ENCODE measurements at places on chromosomes 1 and 21. TPM values are rescaled to one million over a fixed set of nuclear protein-coding genes. Genes with fewer than 3 reads are reported as not detected.
A peak's percentile ranks its signal among the peaks of the same experiment; 100 is the strongest.

The MIXL1 gene
- polyA plus RNA-seq, result not detected

The CLCA1 gene
- polyA plus RNA-seq, result not detected

The CYP4X1 gene
- not detected for polyA plus RNA-seq

The ABCB10 gene
- polyA plus RNA-seq, result 13.9 TPM

The NUDT4B gene
- polyA plus RNA-seq, result 1.7 TPM

The NRIP1 gene
- polyA plus RNA-seq, result 22.8 TPM

The OR2L8 gene
- polyA plus RNA-seq, result not detected

The GREM2 gene
- polyA plus RNA-seq, result 0.31 TPM

The AGPAT3 gene
- polyA plus RNA-seq, result 21.2 TPM

The LCE3C gene
- polyA plus RNA-seq, result not detected

DNA sequence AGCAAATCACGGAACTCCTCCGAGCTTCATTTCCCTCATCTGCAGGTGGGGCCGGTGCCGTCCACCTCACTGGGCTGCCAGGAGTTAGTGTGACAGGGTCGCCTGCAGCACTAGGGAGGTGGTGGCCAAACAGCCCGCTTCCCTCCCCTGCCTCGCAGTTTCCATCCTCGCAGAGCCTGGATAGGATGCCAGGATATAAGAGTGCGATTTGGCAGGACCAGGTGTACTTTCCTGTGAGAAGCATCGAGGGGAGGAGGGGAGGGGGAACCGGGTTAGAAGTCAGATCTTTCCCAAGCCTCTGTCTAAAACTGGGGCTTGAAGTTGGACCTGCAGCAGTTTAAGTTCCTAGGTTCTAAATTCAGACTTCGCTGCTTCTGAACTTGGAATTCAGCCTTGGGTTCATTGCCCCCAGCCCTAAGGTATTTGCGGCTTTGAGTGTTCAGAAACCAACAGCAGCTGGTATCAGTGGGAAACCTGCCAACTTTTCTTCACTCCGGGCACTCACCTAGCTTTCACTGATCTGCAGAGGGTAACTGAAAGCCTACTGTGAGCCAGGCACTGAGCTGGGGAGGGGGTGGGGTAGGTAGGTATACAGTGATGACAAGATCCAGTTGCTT, 1.7 kb upstream of the JUN start:
- DNase-seq, result peak; percentile 24

GRCh38 chr1:5388622-5389021, 603.6 kb downstream of the NPHP4 start:
- no peak for DNase-seq

GRCh38 chr21:40066221-40066620, 199.0 kb downstream of the PCP4 start:
- no peak for DNase-seq

GRCh38 chr1:2050461-2050792, 216 bp downstream of the PRKCZ start:
- no peak for DNase-seq

DNA sequence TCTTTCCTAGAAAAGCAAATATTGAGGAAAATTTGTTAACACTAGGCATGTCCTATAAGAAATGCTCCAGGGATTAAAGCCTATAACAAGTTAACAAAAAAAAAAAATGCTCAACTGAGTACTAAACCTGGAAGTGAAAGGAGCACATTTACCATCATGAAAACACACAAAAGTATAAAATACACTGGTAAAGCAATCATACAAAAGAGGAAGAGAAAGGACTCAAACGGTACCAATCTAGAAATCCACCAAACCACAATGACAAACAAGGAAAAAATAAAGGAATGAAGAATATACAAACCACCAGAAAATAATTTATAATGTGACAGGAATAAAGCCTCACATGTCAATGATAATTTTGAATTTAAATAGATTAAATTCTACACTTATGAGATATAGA, 21.2 kb downstream of the CD1E start:
- DNase-seq, result no peak

- no peak for DNase-seq
Measured at GRCh38 chr1:205929496-205930194, 13.6 kb downstream of the SLC26A9 start.

- no peak for DNase-seq
Measured at GRCh38 chr1:156893048-156893953, at the start of gene PEAR1. TSS of gene PEAR1 (plus strand) at chr1:156893718. CDS start at chr1:156903927, 10,209 bp downstream.

GRCh38 chr1:217343907-217344306, 287.0 kb downstream of the GPATCH2 start:
- no peak for DNase-seq

GRCh38 chr1:200980452-200980772, 43.1 kb downstream of the KIF21B start:
- no peak for DNase-seq

DNA sequence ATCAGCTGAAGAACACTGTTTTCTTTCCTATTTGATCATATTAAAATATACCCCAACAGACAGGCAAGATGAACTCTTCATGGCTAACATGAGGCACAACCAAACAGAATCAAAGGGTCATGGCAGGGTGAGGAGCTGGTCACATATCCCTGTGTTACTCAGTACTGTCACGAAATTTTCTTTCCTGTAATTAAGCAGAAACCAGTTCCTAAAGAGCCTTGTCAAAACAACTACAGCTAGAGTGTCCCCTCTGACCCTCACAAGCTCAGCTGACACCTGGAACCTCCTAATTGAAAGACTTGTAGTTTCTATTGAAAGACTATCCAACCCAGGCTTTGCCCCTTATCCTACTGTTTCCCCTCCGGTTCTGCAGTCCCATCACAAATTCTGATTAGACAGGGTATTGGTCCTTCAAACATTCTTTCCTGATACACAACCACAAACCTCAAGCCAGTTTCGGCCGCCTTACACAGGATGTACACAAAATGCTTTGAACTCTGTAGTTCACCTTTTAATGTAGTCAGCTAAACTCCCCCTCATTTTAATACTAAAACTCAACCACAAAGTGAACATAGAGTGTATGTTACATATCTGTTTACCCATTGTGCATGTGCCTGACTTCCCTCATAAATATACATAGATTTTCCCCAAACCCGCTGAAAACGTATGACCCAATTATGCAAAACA, 651.9 kb downstream of the MRPL39 start:
- DNase-seq, result no peak

GRCh38 chr1:94126651-94127050, 5.7 kb upstream of the ABCA4 start:
- no peak for DNase-seq

GRCh38 chr1:149942207-149942606, 5.5 kb upstream of the MTMR11 start:
- peak; percentile 49 for DNase-seq

GRCh38 chr1:56359056-56359455, 220.3 kb downstream of the PLPP3 start:
- no peak for DNase-seq

- DNase-seq, result no peak
Measured at GRCh38 chr1:156675210-156676113, 1.7 kb downstream of the NES start.

GRCh38 chr1:28518745-28519341, 13.0 kb downstream of the RCC1 start:
- no peak for DNase-seq

DNA sequence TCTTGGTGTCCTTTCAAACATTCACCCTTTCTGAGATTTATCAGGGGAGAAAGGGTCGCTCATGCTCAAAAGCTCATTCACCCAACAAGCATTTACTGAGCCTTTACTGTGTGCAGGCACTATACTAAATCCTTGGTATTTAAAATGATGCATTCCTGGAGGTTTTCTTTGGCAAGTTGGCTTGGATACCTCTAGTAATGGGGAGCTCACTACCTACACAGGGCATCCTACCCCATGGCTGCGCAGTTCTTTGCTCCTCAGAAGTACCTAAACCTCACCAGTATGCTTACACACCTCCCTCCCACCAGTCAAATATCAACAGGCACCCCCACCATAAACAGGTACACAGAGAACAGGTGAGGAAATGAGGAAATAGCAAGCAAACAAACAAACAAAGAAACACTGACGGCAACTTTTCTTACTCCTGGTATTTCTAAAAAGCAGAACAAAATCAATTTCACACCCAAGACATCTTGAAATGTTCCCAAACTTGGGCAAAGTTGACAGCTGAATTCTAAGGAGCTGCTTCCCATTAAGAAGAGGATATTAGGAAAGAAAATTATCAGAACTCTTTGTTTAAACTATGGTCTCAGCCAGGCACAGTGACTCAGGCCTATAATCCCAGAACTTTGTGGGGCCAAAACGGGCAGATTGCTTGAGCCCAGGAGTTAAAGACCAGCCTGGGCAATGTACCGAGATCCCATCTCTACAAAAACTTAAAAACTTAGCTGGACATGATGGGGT, 104.8 kb downstream of the PSMG1 start:
- no peak for DNase-seq

DNA sequence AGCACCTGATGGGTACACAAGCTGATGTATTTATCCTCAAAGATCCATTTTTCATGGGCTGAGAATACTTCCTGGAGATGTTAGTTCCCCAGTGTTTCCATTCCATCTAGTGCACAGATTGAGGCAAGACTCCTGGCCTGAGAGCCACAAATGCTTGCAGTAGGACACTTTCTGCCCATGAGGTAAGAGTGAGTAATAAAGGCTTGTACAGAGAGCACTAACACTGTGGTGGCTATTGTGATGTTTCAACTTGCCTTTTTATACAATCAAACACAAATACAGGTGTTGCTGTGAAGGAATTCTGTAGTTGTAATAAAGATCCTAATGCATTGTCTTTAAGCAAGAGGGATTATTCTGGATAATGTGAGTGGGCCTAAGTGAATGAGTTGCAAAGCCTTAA, 186.1 kb upstream of the ADAMTS5 start:
- no peak for DNase-seq

DNA sequence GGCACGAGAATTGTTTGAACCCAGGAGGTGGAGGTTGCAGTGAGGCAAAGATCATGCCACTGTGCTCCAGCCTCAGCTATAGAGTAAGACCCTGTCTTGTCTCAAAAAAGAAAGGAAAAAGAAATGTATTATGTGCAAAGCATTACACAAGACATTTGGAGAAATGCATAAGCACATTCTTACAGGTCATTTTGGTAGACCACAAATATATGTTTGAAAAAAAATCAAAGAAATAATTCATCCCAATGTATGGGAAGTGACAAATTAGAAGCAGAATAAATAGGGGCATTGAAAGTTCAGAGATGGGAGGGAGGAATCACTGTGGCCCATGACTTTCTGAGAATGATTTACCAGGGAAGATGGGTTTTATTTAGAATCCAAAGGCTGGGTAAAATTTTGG, 283.5 kb upstream of the ADAMTS5 start:
- no peak for DNase-seq

DNA sequence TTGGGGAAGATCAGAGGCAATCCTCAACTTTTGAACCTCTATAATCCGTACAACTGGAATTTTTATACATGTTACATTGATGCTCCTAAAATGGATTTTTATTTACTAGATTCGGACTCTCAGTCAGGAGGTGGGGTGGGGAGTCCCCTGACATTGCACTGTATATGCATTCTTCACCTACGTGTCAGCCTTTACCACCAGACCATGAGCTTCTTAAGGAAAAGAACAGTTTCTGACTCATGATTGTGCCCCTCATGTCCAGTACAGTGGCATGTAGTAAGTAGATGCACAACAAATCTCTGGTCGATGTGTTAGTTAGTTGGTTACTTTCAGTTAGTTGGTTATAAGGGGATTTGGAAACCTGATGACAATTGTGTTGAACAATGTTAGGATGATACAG, 15.4 kb downstream of the LPAR3 start:
- DNase-seq, result no peak

DNA sequence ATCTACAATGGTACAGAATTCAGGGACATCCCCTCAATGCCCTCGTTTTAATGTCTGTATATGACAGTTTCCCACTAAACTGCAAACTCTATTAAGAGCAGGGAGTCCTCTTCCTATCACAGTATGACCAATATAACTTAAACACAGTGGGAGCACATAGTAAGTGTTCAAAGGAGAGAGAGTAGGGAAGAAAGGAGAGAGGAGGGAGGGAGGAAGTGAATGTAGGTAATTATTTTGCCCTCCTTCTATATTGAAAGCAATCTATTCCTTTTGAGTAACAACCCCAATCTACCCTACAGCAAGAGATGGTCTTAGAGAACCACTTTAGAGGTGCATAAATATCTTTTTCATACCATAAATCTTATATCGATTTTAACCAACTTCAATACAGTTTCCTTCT, 121.4 kb downstream of the MRPL39 start:
- no peak for DNase-seq

- DNase-seq, result peak; percentile 12
Measured at GRCh38 chr1:63575340-63575826, 17.8 kb upstream of the PGM1 start.

DNA sequence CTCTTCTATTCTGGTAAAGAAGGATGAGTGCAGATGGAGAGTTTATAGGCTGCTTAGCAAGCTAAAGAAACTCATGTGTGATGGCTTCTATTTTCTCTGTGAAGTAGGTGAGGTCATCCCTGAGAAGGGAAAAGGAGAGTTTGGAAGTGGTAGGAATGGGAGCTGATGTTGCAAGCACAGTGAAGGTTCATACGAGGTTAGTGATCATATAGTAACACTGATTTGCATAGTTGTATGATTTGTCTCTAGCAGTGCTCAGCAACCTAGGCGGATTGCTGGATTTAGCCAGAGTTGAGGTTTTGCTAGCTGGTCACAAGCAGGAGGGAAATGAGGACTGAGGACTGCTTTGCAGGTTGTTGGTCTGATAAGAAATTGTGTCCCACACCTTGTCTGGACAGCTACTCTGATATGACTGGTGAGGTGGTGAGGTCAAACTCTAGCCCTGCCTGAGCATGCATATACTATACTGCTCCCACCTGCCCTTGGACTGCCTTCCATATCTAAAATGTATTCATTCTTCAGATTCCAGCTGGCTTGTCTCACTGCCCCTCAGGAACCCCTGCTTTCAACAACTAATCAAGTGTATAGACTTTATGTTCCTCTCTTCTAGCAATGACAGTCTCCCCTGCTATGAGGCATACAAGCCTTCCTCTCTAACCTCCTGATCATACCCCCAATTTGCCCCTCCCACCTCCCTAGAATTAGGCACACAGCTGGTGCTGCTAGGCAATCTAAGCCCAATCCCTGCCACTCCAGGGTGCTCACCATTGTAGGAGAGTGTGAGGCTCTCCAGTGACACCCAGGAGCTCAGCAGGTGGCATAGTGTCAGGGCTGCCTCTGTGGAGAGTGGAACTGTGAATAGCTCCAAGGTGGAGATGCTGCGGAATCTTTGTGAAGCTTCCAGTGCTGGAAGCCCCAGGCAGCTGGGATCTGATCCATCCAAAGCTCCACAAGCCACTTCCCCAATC, 18.5 kb downstream of the LRRC41 start:
- DNase-seq, result no peak

DNA sequence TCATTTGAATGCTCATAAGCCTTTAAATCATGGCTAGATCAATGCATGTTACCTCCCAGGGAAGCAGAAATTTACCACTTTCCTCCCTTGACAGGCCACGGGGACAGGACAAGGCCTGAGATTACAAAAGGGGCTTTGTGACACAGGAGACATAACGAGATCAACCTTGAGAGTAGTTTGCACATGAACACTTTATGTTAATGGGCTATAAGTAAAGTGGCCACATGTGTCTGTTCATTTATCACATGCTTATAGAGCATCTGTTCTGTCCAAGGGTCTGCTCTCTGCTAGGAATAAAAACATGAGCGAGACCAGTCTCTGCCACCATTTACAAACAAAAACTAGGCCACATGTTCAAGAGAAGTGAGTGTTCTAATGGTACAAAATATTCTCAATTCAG, 144.1 kb upstream of the C8B start:
- DNase-seq, result no peak

Data from A549 (cell line).